ENCODE measurements at places on chromosomes 5 and 9.

DNA sequence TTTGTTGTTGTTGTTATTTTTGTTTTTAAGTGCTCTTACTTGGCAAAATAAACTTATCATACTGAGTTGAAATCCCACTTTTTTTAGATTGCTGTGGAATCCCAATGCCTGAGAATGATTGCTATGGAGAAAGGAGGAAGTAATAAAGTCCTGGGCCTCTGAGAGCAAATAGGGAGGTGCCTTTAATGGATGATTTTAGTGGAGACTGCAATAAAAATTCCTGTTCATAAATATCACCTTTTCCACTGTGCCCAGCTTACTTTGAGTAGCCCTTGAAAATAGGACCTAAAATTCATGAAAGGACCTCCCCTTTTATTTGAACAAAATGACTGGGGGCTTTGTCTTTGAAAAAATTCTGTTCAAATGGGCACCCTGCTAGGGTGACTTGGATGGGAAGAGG, 21.8 kb upstream of the ANKH start:
- DNase-seq = no peak

- DNase-seq = no peak
Observed at GRCh38 chr5:172111852-172112225, 76.2 kb downstream of the STK10 start.

DNA sequence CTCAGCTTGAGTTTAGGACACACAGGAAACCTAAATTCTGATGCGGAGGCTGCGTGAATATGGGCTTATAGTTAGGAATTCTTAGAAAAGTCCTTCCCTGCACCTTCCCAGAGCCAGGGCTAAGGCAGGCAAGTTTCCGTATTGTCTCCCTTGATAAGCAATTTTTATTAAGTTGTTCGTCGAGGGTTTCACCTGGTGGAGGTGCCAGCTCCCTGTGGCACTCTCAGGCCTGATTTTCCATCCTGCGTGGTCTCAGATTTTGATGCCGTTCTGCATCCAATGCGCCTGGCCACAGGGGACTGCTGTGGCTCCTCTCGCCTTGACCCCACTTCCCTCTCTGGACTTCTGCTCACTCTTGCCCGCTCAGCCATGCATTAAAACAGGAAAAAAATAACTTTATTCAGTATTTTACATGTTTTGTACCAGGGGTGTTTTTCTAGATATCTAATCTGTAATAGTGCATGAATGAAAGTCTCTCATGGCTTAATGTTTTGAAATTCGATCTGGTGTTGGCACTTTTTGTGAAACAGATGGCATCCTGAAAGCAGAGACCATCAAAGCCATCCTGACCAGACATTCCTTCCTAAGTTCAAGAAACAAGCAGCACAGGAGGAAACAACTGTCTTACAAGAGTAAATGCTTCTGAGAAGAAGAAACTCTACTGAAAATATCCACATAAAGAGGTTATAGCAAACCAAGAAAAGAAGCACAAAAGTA, 50.7 kb downstream of the TRIP13 start:
- DNase-seq = no peak

GRCh38 chr5:123483446-123484077, 28.4 kb upstream of the CSNK1G3 start:
- no peak for DNase-seq

GRCh38 chr9:87573841-87574342, 76.2 kb downstream of the DAPK1 start:
- DNase-seq = no peak

DNA sequence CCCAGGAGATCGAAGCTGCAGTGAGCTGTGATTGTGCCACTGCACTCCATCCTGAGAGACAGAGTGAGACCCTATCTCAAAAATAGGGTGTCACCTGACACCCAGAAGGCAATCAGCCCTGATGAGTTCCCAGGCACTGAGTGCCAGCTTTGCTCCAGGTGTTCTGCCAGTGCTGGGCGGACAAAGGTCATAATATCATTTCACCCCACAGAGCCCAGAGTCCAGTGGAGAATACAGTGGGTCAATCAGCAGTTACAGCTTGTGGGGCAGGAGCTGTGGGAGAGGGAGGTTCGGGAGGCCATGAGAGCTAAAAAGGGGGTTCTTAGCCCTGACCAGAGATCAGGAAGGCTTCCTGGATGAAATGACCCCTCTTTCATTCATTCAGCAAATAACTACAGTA, 24.4 kb upstream of the SH3RF2 start:
- no peak for DNase-seq

DNA sequence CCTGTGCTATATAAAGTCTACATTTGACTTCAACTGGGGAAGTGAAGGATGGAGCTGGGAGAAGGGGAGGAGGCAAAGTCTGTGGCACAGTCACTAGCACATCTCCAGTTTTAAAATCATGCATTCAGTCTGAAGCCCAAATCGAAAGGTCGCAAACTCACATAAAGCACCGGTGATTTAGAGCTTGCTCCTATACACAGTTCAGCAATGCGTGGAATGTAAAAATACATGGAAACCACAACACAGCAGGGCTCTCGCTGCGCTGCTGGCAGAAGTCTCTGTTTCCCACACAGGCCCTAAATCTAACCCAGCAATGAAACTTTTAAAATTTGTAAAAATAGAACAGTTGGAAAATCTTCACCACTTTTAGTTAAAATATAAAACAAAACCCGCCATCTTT, 68.2 kb downstream of the EBF1 start:
- no peak for DNase-seq

- DNase-seq = no peak
Observed at GRCh38 chr5:130805648-130806047, 359.4 kb downstream of the HINT1 start.

DNA sequence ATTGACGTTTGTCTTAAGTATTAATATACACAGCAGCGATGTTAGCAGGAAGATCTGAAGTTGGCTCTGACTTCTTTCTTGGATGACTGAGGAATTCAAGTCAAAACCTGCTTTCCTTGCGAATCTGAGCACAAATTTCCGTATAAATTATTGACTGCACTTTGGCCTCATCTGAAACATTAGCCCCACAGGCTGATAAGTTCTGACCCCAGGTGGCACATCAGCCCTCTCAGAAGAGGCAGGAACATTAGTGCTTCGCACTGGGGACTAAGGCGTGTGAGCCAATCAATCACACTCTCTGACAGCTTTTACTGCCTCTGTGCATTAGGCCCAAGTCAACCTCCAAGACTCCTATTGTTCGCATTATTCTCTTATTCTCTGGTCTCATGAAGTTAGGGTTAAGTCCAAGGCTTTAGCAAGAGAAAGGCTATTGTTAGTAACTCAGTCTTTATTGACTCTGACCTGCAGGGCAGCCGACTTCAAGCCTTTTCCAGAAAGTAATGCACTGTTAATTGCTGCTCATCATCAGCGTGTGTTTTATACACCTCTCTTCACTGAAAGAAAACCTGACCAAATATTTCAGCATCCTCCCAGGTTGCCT, 84.2 kb downstream of the ZNF608 start:
- DNase-seq = peak; percentile 53

- DNase-seq = peak; percentile 78
Observed at GRCh38 chr5:117488976-117489500, 914.4 kb upstream of the SEMA6A start.

DNA sequence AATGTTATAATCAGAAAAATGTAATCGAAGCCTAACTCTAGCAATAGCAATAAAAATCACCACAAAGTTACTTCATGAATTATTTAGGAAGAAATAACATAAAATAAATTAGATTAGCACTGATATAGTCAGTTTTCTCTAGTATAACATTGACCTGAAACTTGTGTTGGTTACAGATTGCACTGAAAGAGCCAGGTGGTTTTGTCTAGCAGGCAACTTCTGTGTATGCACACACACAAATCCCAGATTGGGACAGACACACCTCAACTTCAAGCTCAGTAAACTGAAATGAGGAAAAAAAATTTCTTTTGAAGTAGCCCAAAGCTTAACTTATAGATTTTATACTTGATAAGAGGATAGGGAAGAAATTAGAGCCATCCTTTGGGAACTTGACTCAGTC, 129.3 kb downstream of the EFNA5 start:
- no peak for DNase-seq

DNA sequence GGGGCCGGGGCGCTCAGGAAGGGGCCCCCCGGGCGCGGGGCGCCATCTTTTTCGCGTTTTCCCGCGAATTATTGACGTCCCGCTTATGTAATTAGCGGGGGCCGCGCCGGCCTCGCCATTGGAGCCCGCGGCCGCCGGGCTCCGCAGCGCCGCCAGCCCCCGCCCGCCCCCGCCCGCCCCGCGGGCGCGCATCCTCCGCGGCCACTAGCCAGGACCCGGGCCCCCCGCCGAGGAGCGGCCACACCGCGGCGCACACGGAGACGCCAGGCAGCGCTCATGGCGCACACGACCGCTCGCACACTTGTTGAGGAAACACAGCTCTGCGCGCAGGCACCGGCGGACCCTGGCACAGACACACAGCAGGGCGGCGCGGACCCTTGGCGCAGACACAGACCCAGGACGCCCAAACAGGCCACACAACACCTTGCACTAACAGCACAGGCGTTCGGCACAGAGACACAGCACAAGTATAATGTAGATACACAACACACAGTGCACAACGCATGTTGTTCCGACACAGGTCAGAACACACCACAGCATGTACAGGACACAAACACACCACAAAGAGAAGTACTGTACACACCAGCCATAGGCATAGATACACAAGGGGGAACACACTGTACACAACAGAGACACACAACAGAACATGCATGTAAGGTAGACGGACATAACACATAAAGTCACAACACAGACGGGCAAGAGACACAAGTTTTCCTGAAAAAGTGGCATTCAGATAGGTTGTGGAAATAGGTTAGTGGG, 467 bp upstream of the PHF19 start:
- peak; percentile 86 for DNase-seq

DNA sequence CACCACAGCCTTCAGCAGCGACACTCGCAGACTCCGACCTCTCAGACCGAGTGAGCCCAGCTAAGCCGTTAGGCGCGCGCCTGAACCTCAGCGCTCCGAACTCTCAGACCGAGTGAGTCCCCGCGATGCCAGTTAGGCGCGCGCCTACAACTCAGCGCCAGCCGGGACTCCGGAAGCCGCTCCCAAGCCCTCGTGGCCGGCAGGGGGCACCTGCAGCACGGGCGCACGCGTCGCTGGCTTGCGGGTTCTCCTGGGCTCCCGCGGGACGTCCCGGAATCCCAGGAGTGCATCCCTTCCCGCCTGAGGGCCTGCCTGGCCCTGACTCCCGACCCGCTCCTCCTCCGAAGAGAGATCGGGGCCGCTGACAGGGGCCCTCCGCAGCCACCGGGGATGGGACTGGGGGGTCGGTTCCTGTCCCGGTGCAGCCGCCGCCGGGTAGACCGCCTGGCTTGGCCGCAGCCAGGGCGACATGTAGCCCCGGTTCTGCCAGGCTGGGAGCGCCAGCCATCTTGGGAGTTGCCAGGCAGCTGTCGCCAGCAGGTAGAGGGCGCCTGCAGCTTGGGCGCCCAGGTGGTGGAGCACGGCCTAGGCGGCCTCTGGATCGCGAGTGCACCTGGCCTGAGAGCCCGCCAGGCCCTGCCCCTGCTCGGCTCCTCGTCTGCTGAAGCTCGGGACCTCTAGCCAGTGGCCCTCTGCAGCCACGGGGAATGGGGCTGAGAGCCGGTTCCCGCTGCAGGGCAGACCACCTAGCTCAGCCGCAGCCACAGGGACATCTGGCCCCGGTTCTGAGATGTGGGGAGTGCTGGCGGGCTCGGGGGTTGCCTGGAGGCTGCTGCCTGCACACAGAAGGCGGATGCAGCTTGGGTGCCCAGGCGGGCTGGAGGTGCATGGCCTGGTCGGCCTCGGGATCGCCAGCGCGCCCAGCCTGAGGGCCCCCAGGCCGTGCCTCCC, at the start of gene ANKRD18A:
TSS of gene ANKRD18A (minus strand) at position 114 of the 951 bp plus-strand sequence. CDS start 311 bp downstream, outside the sequence.
- DNase-seq = peak; percentile 69

GRCh38 chr5:148395031-148395430, 11.3 kb downstream of the FBXO38 start:
- DNase-seq = no peak

GRCh38 chr5:112390327-112390726, 28.8 kb downstream of the EPB41L4A start:
- no peak for DNase-seq

All from SHP77 (cell line).